NCI-H187 (cell line): ENCODE measurements at places on chromosomes 2 and 18.

DNA sequence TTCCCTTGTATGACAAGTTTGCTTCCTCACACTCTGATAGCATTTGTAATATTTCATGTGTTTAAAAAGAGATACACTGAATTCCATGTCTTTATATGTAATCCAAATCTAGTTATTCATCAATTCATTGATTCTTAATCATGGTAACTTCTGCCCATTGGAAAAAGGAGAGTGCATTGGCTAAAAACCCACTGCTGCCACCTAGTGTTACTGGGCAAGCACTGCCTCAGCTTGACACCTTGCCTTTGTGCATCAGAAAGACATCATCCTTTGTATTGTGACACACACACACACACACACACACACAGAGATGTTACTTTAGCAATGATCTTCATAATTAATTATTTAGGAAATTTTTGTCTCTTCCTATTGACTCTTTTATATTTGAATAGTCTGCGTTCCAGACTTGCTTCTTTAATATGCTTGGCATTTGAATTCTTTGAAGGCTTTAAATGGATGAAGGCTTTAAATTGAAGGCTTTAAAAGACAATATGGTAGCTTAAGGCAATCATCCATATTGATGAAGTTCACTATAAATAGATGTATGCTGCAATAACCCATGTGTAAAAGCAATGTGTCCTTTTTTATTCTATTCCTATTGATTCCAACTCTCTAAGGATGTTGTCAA, 414.2 kb upstream of the CHST9 start:
- peak; percentile 2 for DNase-seq

DNA sequence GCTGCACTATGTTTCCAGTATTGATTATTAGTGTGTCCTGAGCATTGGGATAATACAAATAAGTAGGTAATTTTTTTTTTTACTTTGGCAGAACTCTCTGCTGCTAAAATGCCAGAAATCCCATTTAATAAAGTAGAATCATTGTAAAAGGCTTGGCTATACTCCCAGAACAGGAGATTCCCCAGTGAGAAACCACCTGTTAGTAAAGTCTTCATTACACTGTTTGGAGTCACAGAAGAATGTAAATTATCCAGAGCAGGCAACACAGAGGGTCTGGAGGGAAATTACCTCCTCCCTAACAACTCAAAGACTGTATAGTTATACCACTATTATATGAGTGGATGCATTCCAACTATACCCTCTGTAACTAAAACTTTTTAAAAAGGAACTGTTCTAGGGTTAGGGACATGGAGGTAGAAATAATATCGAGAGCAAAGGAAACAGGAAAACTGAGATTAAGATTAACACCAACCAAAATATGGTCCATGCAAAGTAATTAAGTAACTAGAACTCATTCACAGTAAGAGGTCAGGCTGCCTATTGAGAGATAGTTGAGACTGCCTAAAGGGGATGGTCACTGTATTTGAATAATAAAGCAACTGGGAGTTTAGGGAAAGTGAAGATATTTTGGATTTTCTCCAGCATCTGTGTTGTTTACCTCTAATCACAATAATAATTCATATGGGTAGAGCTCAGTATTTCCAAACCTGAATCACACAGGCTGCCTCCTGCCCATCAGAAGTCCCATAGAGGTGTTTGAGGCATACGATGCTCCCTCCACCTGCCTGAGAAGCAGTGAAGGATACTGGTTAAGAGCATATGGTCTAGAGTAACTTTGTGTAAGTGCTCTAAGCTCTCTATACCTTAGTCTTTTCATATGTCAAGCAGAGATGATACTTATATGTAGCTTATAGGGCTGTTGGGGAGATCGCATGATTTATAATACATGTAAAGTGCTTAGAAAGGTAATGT, 34.4 kb downstream of the MAP2 start:
- DNase-seq = no peak

GRCh38 chr2:239212929-239213642, 187.7 kb downstream of the HDAC4 start:
- DNase-seq = no peak

GRCh38 chr18:24009651-24010333, 4.8 kb upstream of the TTC39C start:
- DNase-seq = peak; percentile 93

- DNase-seq = no peak
Observed at GRCh38 chr2:158993721-158994587, 25.5 kb downstream of the TANC1 start.

DNA sequence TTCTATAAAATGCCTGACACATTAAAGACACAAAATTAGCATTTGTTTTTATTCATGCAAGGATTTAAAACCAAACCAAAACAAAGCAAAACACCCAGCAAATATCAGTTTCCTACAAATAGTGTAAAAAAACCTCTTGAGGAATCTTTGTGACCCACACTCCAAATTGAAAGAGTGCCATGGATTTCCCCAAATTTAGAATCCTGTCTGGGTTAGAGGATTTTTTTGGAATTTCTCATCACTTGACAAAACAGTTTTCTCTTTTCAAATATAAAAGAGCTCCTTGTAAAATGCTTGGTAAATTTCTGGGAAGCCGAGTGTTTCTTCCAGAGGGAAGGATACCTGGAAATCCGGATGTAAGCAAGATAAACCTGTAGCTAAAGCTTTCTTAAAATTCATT, 1.7 kb upstream of the FN1 start:
- DNase-seq = no peak

- DNase-seq = no peak
Observed at GRCh38 chr2:158965641-158966040, 2.8 kb upstream of the TANC1 start.

DNA sequence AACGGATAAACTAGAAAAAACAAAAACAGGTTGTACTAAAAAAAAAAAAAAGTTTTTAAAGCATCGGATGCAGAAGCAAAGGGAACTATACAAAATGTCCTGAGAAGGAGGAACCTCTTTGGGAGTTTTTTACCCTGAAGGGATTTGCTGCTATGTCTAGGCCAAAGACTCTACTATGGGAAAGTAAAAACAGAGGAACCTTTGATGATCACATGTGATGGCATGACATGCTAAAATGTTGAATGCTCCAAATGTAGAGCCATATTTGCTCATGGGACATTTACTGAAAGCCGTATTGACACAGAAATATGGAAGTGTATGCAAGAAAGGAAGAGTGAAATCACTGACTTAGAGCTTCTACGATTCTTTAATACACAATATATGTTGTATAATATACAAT, 992.0 kb upstream of the ZEB2 start:
- no peak for DNase-seq

GRCh38 chr2:39595116-39595515, 70.6 kb upstream of the TMEM178A start:
- no peak for DNase-seq

DNA sequence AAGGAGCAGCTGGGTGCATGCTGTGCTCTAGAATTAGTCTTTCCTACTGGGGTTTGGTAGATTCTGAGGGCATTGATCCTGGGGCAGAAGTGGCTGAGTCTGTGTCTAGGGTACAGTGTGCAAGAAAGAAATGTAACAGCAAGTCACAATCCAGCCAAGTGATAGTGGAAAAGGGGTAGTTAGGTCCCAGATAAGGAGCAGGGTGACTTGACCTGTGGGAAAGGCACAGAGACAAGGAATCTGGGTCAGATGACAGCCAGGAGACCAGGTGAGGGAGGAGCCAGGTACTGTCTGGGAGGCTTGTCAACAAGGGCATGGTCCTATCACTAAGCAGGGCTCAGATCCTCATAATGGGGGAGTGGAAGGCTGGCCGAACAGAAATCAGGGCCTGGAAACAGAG, 8.1 kb downstream of the IL37 start:
- DNase-seq = no peak

DNA sequence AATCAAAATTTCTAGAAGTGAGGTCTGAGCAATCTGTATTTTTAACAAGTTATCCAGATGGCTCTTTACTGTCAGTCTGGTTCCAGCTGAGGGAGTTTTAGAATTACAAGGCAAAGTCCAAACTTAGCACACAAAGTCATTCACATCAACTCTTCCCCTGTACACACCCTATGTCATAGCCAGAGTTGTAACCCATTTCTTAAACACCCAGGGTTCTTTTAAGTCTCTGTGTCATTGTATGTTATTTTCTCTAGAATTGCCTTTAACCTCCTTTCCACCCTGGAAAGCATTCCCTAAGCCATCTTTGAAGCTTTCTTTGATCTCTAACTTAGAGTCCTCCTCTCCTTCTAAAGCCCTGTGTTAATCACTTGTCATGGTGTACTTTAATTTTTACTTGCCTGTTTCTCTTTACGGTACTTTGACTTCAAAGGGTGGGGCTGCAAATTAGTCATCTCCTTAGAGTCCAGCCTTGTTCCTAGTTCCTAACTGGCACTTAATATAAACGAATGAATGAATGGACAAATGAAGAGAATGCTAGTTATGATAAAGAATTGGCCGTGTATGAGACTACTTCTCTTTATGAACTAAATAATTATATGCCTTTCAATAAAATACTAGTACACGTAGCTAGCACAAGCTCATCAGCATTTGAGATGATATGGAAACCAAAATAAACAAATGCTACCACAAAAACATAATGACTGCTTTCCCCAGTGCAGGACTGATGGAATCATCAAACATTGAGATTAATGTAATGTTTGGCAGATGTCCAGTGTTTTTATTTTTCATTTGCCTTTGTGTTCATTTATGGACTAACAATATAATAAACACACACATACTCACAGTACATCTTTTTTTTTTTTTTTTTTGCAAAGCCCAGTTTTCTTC, 11.9 kb upstream of the ACTR3 start:
- no peak for DNase-seq

DNA sequence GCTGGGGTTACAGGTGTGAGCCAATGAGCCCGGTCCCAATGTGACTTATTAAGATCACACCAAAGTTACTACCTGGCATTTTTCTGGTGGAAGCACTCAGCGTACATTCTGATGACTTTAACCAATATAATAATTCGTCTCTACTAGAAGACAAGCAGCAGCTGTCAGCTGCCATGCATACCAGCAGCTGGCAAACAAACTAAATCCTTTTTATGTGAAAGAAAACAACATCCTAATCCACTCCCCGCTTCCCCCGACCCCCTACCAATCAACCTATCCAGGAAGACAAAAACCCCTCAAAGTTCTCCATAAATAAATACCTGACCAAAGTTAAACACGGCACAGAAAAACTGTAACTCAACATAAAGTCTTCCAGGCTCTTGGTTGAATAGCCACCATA, 42.1 kb downstream of the GPR155 start:
- DNase-seq = no peak

- no peak for DNase-seq
Observed at GRCh38 chr18:75478996-75479880, 51.7 kb upstream of the SMIM21 start.

DNA sequence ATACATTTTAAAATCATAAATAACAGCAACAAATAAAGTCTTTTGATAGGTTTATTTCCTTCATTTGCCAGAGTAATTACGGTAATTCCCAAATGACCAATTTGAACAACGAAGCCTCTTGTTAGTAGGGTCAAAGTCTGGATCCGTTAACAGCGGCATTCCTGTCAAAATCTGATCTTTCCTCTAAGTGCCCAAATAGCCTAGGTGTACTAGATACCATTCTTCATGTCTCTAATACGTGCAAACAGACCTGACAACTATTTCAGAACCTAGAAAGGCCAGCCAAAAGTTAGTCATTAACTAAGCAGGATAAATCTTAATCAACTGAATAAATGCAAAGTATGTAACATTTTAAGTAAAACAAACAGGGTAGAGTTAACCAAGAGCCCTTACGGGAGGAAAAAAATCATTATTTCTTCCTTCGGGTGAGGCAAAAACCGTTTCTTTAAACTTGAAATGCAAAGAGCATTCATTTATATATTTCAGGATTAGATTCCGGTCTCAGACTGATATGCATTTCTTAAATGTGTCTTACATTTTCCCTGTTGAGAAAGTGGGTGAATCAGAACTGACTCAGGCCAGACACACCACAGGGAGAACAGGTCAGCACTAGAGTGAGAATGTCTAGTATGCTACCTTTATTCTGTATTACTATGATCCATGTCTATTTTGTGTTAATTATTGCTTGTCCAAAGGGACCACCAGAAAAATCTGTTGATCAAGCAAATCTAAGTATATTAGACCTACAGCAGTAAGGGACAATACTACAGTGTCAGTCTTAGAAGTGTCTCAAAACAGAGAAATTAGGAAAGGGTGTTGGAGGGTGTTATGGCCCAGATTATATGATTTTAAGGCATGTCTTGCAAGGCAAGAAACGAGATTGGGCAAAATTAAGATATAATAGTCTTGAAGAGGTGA, 141.5 kb upstream of the NDUFV2 start:
- DNase-seq = no peak

DNA sequence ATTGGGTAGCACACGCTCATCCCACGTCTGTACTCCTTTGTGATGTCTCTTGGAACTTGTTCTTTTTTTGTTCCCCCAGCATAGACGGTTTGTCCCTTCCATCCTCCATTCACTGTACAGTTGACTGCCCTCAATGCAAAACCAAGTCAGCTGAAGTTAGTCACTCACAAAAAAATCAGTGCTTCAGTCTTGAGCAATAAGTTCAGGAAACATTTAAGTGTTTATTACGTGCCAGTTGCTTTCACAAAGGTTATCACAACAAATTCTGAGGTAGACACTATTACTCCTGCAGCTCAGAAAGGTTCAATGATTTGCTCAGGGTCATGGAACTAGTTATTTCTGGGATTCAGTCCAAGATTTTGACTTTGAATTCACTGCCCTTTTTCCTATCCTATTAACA, 102.2 kb downstream of the PDE1A start:
- no peak for DNase-seq

GRCh38 chr18:61992285-61992684, 99.5 kb upstream of the RNF152 start:
- DNase-seq = no peak

- DNase-seq = no peak
Observed at GRCh38 chr2:165079432-165079831, 124.1 kb upstream of the SLC38A11 start.

- DNase-seq = no peak
Observed at GRCh38 chr2:161414042-161415033, 1.8 kb upstream of the TBR1 start.

GRCh38 chr2:37568565-37568964, 102.9 kb downstream of the CDC42EP3 start:
- DNase-seq = no peak

DNA sequence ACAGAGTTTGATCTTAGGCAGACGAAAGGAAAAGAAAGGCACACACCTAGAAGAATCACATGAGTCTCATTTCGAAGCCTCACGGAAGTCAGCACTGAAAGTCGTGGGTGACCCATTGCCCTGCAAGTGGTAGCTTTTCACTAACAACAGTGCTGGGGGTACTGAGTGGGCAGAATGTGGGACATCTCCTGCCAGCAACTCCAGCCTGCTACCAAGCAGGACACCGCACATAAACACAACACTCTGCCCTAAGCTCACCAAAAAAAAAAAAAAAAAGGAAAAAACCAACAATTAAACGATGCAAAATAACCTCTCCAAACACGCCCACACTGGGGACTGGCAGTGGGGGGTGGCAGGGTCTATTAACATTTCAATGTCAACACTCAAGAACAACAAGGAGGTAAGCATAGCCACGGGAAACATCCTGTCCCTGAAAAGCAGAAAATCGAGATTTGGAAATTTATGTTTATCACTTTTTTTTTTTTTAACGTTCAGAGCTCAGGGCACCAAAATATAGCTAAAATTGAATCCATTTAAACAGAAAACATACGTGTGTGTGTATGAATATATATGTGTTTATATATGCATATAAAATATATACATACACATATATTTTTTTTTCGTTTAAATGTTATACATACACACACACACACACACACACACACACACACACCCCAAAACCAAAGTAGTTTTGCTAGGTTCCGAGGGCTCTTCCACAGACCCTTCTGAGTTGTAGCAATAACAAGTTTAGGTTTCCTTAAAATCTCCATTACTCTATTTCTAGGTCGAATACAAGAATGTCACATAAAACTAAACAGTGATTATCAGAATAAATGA, 2.2 kb downstream of the INO80D start:
- DNase-seq = no peak
